Adipocyte (in vitro differentiated cells): ENCODE measurements at places on chromosomes 16 and 17.

- peak; percentile 24 for DNase-seq
Measured at GRCh38 chr16:20300312-20301097, 26.8 kb downstream of the GP2 start.

DNA sequence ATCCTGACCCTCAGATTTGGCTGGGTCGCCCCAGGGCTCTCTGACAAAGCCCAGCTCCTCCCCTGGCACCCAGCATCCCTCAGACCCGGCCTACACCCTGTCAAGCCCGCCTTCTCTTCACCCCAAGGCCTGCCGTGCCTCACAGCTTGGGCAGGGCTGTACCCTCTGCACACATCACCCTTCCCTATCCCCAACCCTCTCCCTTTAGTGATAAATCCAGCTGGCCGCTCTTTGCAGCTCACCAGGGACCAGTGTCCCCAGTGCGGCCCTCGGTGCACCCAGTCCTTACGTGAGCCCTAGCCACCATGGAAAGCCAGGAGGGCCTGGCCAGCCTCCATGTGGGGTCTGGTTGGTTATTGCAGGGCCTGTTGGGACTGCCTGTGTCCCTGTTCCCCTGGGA is 74.5 kb downstream of the RAI1 start:
- no peak for DNase-seq

DNA sequence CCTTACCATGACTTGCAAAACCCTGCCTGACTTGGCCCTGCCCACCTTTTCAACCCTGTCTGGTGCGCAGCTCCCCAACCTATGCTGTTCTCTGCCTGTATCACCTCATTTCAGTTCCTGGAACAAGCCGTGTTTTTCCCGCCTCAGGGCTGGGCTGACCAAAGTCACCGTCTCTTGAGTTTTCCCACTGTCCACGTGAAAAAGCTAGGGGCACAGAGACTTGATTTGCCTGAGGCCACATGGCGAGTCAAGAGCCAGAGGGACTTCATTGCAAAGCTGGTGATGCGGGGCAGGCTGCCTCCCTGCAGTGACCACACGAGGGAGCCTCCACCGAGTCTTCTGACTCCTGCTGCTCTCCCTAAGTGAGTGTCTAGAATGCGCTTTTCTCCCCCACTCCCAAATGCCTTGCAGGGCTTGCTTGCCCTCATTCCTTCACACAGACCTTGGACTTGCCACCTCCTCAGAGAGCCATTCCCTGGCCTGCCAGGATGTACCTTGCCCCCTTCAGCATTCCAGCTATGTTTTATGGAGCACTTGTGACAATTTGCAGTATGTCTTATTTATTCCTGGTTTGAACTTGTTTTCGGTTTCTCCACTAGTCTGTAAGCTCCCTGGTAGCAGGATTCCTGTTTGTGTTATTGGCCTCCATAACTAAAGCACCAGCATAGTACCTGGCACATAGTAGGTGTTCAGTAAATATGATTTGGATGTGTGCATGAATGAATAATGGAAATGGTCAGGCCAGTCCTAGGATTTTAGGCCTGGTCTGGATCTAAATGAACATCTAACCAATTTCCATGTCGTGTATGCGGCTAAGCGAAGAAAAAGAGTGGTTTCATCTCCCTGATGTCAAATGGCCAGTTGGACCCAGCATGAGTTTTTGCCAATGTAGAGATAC is 252.3 kb downstream of the SNX29 start:
- DNase-seq, result peak; percentile 82

GRCh38 chr17:46948544-46948943 is 25.6 kb downstream of the GOSR2 start:
- no peak for DNase-seq

DNA sequence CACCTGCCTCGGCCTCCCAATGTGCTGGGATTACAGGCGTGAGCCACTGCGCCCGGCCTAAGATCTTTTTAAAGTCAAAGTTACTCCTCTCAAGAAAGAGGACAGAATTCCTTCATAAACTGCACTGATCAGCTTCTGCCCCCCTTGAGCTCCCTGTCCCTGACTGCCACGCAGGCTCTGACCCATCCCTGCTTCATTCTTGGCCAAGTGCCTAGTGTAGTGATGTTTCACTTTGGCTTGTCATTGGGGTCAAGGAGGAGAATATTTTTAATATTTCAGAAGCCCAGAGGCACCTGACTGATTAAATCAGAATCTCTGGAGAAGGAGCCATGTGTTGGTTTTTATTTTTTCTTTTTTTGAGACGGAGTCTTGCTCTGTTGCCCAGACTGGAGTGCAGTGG is 9.1 kb downstream of the MRM1 start:
- no peak for DNase-seq

GRCh38 chr16:3938843-3939624 is 58.5 kb upstream of the CREBBP start:
- DNase-seq, result peak; percentile 88

GRCh38 chr16:51327001-51327400 is 175.9 kb upstream of the SALL1 start:
- peak; percentile 73 for DNase-seq

GRCh38 chr16:17105239-17105797 is 365.4 kb downstream of the XYLT1 start:
- no peak for DNase-seq

- DNase-seq, result no peak
Measured at GRCh38 chr16:87592018-87592712, 10.1 kb upstream of the JPH3 start.

DNA sequence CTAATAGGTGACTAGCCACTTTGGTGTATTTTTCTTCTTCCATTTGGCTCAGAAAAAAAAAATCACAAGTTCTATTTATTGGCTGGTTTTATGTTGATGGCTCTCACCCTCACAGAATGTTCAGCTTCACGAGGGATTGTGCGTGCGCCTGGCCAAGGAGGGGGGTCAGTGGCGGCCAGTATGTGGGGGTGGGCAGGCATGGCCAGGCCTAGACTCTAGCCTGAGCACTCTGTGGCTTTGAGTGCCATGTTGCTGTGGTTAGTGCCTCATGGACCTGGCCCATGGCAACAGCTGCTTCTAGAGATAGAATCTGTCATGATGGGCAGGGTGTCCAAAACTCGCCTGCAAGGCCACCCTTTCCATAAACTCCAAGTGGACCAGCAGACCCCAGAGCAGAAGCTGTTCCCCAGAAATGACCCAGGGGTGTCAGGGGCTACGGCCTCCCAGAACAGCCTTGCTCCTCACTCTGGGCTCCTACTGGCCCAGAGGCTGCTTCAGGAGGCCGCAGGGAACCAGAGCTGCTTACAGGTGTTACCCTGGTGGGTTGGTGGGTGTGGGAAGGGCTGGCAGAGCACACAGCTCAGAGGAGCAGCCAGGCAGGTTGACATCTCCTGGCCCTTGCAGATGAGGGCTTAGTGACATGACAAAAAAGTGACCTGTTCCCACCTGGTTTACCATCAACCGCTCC is 124.9 kb downstream of the SOCS1 start:
- no peak for DNase-seq

DNA sequence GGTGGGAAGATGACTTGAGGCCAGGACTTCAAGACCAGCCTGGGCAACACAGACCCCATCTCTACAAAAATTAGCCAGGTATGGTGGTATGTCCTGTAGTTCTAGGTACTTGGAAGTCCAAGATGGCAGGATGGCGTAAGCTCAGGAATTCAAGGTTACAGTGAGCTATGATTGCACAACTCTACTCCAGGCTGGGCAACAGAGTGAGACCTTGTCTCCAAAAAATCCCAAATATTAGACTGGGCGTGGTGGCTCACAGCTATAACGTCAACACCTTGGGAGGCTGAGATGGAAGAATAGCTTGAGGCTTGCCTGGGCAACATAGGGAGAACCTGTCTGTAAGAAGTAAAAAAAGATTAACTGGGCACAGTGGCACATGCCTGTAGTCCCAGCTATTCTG is 30.8 kb downstream of the SUZ12 start:
- DNase-seq, result no peak

GRCh38 chr16:89572485-89573205 is 2.9 kb upstream of the CPNE7 start:
- no peak for DNase-seq
